ENCODE measurements at places on chromosomes 13 and 19. TPM values are rescaled to one million over a fixed set of nuclear protein-coding genes. Genes with fewer than 3 reads are reported as not detected.

DNA sequence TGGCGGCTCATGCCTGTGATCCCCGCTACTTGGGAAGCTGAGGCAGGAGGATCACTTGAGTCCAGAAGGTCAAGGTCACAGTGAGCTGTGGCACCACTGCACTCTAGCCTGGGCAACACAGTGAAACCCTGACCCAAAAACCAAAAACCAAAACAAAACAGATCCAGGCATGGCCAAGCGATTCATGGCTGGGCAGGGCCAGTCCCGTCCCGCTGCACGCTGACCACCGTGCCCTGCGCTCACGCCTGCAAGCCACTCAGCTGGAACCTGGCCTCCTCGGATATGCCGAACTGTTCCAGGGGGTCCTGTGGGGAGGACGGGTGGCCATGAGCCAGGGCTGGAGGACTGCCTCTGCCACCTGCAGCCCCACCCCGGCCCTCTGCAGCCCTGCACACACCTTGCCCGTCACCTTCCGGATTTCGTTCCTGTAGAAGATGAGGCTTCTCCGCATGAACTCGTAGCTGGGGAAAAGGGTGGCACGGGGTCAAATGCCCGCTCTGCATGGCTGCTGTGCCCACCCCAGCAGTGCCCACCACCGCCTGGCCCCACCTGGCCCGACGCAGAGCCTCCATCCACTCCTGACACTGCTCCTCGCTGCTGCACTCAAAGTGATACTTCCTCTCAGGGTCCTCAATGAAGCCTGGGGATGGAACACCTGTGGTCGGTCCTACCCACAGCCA, 2.4 kb downstream of the PLEKHJ1 start:
- DNase-seq: no peak

DNA sequence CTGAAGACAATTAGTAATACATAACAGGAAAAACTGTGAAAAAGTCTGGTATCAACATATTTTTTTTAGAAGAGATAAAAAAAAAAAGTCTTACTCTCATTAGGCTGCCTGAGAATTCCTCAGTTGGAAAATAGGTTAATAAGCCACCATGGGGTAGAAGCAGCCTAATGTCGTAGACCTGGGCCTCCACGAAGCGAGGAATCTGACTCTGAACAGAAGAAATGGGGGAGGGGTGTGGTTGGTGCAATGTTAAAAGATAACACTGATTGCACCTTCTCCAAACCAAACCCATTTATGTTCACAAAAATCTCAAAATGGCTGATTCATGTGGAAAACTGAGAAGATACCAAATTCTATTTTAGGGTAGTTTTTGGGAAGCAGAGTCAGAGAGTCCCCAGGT, 62.4 kb downstream of the MPHOSPH8 start:
- no peak for DNase-seq

DNA sequence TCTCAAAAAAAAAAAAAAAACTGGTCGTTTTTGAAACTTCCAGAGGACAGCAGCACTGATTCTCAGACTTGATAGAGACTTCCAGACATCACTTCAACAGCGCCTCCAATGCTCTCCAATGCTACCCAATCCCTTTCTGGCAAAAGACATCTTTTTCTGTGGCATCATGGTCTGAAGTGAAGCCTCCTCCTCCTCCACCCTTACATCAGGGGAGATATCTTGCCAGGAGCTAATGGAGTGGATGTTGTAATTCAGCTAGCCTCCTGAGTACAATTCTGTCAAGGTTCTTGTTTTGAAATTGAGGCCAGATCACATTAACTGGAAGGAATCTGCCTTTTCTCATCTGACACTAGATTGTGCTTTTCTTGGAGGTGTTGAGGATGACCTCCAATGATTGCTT, 24.2 kb downstream of the FXYD5 start:
- no peak for DNase-seq

GRCh38 chr19:6794686-6795431, 22.4 kb downstream of the VAV1 start:
- DNase-seq: no peak

DNA sequence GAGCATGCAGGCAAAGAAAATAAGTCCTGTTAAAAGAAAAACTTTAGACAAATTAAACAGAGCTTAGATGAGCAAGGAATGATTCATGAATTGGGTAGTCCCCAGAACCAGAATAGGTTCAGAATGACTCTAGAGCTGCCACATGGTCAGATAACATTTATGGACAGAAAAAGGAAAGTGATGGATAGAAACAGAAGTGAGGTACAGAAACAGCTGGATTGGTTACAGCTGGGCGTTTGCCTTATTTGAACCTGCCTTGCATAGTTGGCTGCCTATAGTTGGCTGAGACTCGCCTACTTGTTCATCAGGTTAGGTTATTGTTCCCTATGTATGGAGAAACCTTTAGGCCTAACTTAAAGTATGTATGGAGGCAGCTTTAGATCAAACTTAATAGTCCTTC, 35.4 kb downstream of the WDFY2 start:
- no peak for DNase-seq

DNA sequence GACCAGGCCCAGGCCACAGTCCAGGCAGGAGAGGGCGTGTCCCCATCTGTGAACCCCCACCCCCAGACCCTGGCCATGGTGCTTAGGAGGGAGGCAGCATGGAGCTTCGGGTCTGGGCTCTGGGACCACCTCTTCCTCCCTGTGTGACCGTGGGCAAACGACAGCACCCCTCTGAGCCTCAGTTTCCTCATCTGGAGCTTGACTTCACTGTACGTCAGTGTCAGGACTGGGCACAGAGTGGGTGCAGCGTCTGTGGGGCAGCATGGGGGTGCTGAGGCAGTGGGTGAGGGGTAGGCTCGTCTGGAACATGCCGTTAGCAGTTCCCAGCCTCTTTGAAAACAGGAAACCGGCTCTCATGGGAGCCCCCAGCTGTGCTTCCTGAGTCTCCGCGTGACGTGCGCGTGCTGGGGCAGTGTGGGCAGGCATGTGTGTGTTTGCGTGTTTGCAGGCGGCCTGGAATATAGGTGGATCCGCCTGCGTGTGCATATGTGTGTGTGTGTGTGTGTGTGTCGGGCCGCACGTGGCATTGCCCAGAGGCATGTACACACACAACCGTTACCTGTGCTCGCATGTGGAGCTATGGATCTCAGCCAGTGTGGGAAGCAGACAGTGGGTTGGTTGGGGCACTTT, 15.8 kb downstream of the ARRDC2 start:
- peak; percentile 74 for DNase-seq

Gene ZNF418
- total RNA-seq: 15.5 TPM

Gene ASPDH
- total RNA-seq: not detected

All from mucosa of descending colon (tissue), 3 donors.